Testis (tissue), 5 donors: ENCODE measurements at places on chromosomes 5 and 9.

DNA sequence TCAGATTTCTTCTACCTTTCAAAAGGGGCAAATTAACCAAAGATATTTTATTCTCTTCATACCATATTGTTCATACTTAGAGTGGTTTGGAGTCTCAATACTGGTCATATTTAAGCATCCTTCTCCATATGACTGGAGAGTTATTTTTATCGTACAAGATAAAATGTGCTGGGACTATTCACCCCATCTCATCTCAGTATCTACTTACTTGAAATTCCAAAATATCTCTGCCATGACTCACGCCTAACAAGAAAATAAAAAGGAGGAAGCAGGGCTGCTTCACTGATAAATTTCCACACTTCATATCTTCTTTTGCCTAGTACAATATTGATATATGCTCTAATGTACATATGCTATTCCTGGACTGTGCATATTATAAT, 277.9 kb upstream of the CDH9 start:
- no peak for DNase-seq

DNA sequence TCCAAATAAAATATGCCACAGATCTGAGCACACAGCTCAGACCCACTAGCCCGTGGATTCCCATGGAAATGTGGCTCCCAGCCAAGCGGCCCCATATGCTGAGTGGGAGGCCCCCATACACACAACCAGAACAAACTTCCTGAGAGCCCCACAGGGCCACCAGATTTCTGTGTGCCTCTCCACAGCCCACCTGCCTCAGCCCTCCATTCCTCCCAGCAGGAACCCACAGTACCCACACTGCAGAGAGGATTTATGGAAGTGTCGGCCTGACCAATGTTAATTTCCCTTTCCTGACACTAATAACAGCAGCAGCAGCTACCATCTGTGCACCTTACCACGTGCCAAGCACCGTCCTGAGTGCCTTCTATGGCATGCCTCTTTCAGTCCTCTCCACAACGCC, 99.3 kb upstream of the SPOCK1 start:
- no peak for DNase-seq

DNA sequence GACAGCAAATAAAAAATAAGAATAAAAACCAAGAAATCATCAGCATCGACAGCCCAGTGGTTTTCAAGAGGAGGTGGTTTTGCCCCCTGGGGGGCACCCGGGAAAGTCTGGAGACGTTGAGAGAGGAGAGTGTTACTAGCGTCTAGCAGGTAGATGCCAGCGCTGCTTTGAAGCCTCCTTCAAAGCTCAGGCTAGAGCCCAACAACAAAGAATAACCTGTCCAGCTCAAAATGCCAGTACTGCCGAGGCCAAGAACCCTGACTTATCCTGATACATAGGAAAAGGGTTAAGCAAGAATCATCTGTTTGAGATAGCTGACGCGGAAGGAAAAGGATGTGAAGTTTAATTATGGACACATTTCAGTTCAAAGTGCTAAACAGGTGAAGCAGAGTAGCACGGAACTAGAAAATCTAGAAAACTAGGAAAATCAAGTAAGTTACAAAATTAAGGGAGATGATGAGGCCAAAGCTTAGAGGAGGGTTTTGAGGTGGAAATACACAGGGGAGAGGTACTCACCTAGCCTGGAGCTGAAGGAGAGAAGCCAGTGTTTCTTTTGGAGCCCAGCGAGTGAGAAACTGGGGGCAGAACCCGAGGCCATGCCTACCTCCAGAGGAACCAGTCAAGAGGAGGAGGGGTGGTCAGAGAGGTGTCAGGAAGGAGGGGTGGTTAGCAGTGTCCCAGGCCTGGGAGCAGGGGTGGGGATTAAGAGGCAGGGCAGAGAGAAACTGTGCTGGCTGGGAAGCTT, 121.0 kb upstream of the RETREG1 start:
- no peak for DNase-seq

- peak; percentile 66 for DNase-seq
Measured at GRCh38 chr9:127567035-127567729, 44.9 kb upstream of the STXBP1 start.

GRCh38 chr5:135402031-135402430, 3.0 kb upstream of the MACROH2A1 start:
- DNase-seq: no peak

DNA sequence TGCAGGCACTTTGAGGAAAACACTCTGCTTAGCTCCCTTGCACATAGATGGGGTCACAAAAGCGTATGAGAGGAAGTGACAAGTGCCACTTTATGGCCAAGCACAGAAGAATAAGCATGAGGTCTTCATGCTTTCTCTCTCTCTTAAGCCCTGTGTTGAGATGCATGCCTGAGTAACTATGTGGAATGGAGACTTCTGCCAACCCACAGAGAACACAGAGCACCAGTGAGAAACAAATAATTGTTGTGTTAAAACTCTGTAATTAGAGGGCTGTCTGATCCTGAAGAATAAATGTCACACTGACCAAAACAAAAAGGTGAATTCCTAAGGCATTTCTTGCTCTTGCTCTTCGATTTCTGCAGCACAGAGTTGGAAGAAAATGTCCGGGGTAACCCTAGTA, 488.5 kb downstream of the CTNND2 start:
- no peak for DNase-seq

DNA sequence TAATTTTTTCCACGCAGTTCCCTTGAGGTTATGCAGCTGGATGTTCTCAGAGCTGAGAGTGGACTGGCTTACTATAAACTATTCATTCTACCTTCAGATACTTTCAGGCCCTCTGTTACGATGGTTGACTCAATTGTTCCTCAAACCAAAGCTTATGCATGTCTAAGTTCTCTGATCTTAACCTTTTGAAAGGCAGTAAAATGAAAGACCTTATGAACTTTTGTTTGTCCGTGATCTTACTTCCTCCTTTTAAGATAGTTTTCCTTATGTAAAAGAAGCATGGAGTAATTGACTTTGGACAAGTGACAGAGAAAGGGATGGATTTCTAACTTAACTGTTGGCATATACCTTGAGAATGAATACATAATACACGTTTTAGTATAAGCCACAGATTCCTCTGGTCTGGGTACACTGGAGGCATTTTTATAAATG, 575.7 kb downstream of the PDE4D start:
- no peak for DNase-seq

DNA sequence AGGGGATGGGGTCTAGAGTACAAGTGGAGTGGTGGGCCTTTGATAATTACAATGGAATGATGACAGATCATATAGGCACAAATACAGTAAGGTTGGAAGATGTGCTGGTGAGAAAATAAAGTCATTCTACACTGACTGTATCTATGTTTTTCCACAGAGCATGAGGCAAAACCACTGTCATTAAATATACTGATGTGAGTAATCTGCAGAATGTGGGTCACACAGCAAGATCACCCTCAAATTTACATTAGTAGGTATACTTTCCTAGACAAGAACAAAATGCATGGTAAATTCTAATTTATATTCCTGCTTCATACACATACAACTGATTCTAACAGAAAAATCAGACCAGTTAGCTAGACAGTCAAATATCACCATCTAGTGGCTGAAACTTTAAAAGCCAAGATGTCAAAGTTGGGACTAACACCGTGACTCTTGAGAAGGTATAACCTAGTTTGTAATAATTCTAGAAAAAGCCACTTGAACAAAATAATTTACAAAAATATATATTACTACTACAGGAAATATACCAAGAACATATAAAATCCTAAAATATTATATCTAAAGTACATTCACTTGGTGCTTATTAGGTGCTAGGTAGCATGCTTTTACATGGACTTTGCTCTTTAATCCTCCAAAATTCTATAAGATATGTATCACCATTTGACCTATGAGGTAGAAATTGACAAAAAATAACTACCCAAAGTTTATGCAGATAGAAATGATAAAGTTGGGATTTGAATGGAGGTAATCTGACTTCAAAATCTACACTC, 19.5 kb downstream of the TTC33 start:
- no peak for DNase-seq

DNA sequence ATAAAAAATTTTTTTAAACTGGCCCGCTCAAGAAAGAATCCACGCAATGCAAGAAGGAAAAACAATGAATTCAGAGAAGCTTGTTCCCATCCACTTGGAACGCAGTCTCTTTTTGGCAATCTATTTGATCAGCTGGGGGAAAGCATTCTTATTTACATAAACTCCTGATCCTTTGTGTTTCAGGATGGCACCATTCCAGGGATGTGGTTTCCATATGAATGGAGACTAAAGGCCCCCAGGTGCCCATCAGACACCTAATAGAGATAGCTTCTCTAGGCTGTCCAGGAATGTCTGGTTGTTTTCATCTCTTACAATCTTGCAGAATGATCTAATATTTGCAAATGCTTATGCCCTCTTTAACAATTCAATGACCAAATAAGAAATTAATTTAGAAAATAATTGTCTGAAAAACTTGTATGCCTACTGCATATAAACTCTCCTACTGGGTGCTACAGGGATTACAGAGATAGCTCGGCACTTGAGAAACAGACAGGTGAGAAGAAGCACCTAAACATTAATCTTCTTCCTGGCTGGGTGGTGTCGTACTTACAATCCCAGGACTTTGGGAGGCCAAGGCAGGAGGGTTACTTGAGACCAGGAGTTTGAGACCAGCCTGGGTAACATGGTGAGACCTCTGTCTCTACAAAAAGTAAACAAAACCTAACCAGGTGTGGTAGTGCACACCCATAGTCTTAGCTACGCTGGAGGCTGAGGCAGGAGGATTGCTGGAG, 3.0 kb upstream of the RASGRF2 start:
- DNase-seq: no peak

- DNase-seq: no peak
Measured at GRCh38 chr9:37710046-37710445, 43.6 kb upstream of the TRMT10B start.

- DNase-seq: no peak
Measured at GRCh38 chr5:3954633-3955032, 359.0 kb downstream of the IRX1 start.

- no peak for DNase-seq
Measured at GRCh38 chr9:6616951-6617602, 28.5 kb downstream of the GLDC start.

DNA sequence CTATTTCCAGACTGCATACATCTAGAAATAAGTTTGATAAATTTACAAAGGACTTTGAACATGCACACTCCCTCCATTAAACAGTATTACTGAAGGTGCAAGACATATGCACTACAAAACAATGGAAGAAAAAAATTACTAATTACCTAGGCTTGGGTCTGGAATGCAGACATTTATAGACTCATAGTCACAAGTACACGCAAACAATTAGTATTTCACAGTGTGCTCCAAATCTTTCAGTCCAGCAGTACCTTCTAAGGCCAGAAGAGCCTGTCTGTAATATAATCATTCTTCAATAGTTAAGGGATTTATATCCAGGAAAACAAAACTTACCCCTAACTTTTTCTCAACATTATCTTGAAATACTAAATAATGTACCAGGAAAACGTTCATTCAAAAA, 11.2 kb downstream of the RICTOR start:
- DNase-seq: no peak

GRCh38 chr9:108787690-108788048, 68.1 kb downstream of the ACTL7B start:
- no peak for DNase-seq

DNA sequence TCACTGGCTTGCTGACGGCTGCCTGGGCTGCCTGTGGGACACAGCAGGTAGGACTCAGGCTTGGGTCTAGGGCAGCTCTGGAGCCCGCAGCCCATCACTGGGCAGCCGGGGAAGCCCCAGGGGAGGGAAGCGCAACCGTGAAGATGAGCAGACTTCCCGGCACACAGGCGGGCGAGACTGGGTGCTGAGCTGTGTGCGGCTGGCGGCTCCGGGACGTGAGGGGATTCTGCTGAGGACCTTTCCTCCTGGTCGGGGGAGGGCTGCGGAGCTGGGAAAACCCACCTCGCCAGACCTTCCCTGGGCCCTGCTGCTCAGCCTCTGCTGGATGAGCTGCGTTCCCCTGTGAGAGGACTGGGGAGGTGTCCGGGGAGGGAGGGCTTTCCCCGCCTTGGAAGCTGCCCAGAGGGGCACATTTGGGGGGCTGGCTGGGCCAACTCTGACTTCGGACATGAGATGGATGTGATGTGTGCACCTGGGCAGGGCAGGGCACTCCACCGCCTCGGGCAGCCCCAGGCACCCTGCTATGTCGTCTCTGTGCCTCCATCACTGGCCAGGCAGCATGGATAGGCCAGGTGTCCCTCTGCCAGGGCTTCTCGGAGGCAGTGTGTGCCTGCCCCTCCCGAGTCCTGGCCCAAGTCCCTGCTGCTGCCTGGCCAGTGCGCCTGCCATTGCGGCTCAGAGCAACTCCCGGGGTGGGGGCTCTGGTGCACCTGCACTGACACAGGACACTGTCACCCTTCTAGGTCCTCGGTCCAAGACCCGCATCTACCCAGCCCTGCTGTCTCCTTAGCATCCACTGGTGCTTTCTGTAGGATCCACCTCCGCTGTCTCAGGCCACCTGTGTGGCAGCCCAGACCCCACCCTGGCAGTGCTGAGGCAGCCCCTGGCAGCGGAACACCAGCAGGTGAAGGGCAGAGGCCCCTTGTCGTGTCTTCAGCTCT, 66.4 kb downstream of the COL5A1 start:
- DNase-seq: no peak

DNA sequence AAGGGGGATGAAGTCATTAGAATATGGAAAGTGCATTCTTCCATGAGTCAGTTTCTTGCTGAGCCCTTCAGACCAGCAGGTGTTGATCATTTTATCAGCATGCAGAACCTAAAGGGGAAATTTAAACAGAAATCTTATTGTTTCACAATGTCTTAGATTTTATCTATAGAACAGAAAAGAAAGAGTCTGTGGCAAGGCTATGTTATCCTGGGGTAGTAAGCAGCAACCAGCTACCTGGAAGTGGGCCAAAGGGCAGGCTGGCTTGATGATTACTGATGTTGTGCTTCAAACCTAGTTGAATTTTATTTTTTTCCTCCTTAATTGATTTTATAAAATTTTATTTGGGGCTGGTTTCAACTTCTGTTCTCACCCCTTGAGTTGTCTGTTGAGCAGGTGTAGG, 101.5 kb downstream of the LRRC70 start:
- no peak for DNase-seq
